ENCODE measurements at places on chromosomes 6 and 20.

DNA sequence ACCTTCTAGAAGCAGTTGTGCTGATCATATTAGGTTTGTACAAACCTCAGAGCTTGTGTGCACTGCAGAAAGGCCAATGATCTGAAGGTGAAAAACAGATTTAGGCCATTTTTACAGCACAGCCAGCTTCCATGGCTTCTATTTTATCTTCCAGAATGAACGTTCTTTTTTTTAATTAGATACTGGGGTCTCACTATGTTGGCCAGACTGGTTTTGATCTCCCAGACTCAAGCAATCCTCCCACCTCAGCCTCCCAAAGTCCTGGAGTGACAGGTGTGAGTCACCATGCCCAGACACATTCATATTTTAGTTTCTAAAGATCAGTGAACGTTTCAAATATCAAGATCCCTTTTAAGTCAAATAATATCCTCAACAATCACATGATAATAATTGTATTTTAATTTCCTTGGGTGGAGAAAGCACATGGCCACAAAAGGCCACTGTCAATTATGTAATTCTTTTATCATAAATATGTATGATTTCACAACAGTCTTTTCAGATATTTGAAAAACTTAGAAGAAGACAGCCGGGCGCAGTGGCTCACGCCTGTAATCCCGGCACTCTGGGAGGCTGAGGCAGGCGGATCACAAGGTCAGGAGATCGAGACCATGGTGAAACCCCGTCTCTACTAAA lies 326.7 kb upstream of the JARID2 start:
- DNase-seq = no peak

DNA sequence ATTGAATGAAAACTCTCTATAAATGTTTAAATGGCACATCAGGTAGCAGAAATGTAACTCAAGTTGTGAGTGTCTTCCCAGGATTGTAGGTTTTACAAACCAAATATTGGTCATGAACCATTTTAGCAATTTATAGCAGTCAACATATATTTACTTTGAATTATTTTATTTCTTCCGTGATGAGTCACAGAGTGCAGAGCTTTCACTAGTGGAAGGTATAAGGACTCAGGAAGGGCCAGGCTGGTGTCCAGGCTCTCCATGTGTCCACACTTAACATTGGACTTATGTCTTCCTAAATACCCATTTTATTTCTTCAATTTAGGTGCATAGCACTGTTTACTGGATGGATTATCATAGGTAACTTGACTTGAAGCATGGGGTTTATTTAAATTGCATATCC lies 120.9 kb downstream of the OLIG3 start:
- DNase-seq = no peak

- DNase-seq = no peak
Observed at GRCh38 chr6:134094441-134094840, 42.0 kb upstream of the SLC2A12 start.

DNA sequence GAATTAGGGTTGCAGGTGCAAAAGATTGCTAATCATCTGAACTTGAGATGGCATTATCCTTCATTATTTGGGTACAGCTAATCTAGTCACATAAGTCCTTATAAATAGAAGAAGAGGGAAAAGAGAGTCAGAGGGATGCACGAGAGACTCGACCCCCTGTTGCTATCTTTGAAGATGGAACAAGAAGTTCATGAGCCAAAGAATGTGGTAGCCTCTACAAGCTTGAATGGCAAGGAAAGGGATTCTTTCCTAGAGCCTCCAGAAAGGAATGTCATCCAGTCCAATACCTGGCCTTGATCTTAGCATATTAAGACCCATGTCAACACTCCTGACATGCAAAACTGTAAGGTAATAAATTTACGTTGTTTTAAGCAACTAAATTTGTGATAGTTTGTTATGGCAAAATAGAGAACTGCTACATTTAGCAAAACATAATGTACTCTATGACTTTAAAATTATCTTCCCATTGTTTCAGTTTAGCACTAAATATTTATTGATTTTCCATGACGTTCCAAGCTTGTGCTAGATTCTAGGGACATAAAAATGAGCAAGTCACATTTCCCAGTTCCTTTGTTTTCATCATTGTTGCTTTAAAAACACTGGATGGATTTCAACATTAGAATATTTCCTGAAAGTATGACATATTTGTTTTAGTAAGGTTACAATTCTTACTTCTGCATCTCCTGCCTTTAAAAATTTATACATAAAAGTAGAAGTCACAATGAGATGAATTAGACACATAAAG lies 12.7 kb downstream of the MANEA start:
- DNase-seq = no peak

DNA sequence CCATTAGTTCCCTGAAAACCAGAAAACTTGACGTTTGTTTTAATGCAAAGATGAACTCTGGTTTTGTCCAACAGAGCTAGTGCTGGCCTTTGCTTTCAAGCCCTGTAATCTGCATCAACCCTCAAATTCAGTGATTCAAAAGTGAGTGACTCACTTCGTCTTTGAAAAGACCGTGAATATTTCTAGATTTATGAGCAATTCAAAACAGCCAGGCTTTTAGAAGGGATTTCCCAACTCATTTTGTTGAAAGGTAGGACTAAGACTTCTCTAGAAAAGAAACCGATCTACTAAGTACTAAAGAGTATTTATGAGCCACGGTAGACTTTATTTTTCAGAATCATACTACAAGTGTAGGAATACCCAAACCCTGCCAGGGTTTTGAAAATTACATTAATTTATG lies 121.5 kb downstream of the UST start:
- no peak for DNase-seq

DNA sequence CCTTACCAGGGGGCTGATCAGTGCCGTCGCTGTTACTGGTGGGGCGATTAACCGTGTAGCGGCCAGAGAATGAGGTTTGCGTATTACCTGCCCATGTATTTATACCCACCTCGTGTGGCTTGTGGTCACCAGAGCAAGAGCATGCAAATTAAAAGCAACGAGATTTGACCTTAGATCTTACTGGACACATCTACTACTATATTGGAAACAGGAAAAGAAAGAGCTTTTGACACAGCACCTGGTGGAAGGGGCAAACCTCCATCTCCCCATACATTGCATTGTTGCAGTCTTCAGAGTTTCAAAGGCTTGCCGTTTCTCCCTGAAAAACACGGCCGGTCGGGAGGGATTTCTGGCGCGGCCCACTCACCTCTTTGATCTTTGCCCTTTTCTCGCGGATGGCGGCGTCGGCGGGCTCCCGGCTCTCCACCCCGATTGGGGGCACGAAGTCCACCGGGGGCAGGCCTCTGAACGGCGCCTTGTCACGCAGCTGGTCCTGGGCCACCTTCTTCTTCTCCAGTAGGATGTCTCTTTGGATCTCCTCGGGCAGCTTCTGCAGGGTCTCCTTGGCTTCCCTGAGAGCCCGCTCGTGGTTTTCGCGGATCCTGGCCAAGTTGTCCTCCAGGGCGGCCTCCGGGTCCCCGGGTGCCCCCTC lies 1.3 kb downstream of the MAN1A1 start:
- DNase-seq = peak; percentile 52

- DNase-seq = no peak
Observed at GRCh38 chr6:34680802-34681515, 15.6 kb downstream of the ILRUN start.

GRCh38 chr6:157527471-157527907 lies 146.5 kb downstream of the ZDHHC14 start:
- no peak for DNase-seq

- no peak for DNase-seq
Observed at GRCh38 chr20:60024801-60025200, 66.6 kb downstream of the CDH26 start.

DNA sequence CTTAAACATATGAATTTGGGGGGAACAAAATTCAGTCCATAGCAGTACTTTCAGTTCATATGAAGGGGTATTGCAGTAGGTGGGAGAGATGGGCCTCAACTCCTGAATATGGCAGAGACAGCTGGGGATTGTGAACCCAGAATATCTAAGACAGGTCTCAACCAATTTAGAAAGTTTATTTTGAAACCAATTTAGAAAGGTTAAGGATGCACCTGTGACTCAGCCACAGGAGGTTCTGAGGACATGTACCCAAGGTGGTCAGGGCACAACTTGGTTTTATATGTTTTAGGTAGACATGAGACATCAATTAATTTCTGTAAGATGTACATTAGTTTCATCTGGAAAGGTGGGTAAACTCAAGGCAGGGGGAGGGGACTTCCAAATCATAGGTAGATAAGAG lies 59.5 kb downstream of the MYO6 start:
- no peak for DNase-seq

- no peak for DNase-seq
Observed at GRCh38 chr20:44522841-44523240, 971 bp upstream of the SERINC3 start.

- no peak for DNase-seq
Observed at GRCh38 chr6:62707914-62708313, 421.9 kb upstream of the KHDRBS2 start.

DNA sequence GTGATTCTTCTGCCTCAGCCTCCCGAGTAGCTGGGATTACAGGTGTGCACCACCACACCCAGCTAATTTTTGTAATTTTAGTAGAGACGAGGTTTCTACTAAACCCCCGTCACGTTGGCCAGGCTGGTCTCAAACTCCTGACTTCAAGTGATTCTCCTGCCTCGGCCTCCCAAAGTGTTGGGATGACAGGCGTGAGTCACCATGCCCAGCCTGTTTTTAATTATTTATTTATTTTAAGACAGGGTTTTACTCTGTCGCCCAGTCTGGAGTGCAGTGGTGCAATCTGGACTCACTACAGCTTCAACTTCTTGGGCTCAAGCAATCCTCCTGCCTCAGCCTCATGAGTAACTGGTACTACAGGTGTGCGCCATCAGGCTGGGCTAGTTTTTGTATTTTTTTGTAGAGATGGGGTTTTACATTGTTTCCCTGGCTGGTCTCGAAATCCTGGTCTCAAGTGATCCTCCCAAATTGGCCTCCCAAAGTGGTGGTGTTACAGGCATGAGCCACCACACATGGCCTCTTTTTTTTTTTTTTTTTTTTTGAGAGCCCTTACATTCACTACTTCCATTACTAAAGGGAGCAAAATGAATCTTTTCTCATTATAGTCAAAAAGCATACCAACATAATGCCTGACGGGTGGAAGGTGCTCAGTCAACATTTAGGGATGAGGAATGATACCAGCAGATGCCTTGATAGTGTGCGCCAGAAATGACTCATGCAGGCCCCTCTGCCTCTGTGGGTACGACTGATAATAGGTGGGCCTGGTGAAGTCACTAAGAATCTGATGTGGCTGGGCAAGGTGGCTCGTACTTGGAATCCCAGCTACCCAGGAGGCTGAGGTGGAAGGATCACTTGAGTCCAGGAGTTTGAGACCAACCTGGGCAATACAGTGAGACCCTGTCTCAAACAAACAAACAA lies 17.8 kb upstream of the RALGAPB start:
- no peak for DNase-seq

DNA sequence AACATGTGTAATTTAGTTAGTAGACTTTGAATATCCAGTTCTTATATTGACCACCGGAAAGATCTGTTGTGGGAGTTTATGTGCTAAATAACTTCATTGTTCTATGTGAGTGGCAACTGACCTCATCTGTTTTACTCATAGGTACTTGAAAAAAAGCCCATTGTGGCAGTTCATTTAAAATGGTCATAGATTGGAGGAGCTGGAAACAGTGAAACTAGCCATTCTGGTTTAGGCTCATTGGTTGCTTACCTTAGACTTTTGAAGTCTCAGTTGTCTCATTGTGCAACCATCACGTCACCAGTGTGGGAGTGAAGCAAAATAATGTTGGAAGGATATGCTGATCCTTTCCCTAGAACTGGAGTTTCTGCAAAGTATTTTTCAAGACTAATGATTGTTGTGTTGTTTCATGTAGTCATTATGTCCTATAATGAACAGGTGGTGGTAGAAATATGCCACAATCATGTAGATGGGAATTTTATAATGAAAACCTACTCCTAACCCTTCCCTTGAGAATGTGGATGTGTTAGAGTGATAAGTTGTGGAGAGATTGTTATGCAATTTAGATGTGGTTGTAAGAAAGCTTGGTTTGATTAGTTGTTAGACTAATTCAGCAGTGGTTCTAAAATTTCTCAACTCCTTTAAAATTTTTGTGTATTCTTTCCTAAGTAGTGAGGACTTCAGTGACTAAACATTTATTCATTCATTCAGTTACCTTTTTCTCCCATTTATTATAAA lies 18.3 kb downstream of the DSP start:
- DNase-seq = no peak

GRCh38 chr6:169859401-169859977 lies 108.1 kb downstream of the ERMARD start:
- no peak for DNase-seq

GRCh38 chr20:17452441-17452840 lies 78.7 kb downstream of the BFSP1 start:
- no peak for DNase-seq

DNA sequence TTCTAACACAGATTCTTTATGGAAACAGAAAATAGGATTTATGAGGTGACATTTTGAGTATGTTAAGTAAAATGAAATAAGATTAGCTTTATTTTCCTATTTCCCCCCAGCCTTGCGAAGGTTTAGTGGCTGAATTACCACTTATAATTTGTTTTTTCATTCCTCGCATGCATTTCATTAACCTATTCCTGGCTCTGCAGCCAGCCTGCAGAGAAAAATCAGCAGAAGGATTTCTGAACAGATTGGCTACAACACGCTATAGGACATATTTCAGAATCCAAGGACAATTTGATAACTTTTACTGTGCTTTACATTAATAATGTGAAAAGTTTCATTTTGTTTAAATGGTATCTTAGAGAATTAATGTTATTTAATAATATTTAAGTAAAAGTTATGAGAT lies 162.4 kb upstream of the MMS22L start:
- no peak for DNase-seq

DNA sequence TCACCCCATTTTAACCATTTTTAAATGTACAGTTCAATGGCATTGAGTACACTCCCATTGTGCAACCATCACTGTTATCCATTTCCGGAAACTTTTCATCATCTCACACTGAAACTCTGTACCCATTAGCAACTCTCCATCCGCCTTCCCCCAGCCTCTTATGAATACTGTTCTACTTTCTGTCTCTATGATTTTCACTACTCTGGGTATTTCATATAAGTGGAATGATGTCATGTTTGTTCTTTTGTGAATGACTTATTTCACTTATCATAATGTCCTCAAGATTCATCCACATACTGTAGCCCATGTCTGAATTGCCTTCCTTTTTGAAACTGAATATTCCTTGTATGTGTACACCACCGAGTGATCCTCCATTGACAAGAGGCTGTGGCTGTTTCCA lies 92.9 kb upstream of the TOX2 start:
- no peak for DNase-seq

DNA sequence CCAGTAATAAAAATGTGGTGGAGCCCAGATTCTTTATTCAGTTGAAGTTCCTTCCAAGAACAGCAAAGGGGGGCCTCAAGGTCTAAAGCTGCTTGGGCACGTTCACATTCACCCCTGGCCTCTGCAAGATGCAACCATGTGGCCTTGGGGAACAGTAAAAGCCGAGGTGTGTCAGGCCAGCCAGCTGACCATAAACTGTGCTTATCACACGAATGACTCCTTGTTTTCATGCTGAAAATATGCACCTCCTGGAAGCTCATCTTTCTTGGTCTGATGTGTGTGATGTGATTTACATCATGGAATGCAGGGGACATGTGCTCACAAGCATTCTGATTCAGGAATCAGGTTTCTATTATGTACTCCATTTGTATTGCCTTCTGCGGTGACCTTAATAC lies 211.6 kb upstream of the MARCKS start:
- DNase-seq = no peak

- no peak for DNase-seq
Observed at GRCh38 chr20:43292222-43292621, 102.5 kb upstream of the PTPRT start.

All from stimulated activated CD4-positive, alpha-beta T cell treated with anti-CD3 and anti-CD28 coated beads, Interleukin-2, amount 100 ng/mL, for 24 hours (primary cell).